Activated CD4-positive, alpha-beta T cell treated with anti-CD3 and anti-CD28 coated beads, Interleukin-2, amount 10 ng/mL, durations not matched to agents 24 days and 14 days (primary cell): ENCODE measurements at places on chromosomes 3 and 15. TPM values are rescaled to one million over a fixed set of nuclear protein-coding genes. Genes with fewer than 3 reads are reported as not detected.

The TPRA1 gene
- 32.9 and 37.2 TPM in 2 replicates for total RNA-seq

DNA sequence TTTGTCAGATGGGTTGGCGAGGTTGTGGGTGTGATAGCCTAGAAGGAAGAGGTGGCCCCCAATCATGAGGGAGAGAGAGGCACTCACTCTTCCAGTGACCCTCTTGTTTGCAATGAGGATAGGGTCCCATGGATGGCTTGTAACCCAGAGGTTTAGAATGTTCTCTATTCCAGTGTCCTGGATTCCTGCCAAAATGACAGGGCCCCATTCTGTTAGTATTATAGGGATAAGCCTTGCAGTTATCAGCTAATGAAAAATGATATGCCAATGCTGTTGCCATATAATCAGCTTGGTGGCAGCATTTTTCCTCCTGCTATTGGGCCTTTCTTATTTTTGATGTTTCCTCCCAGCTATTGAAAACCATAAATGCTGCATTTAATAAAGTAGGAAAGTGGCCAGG is 23.3 kb upstream of the SENP7 start:
- H3K36me3 ChIP-seq: peaks cover 3% of the 10 kb centered on the region
- H3K4me1 ChIP-seq: peaks cover 12% of the 10 kb centered on the region
- H3K4me3 ChIP-seq: no peak overlapping the region
- peaks cover 3% of the 10 kb centered on the region for H3K27me3 ChIP-seq
- H3K27ac ChIP-seq: no peak overlapping the region

DNA sequence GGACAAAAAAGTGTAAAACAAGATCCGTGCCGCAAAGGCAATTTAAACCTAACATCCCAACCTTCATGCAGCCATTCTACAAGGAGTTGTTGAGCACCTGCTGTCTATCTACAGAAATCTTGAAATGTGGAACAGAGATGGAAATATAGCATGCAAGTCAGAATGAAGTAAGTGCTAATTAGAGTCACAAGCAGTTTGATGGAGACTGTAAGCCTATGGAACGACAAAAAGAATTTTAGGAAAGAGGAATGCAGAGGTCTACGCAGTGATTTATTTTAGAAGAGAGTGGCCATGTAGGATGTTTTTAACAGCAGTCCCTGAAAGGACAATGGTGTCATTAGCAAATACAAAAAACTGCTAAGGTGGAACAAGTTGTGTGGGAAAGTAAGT is 851 bp upstream of the DCBLD2 start:
- H3K27ac ChIP-seq: no peak overlapping the region
- peaks cover 14% of the 10 kb centered on the region for H3K4me1 ChIP-seq
- DNase-seq: no peak
- peaks cover 30% of the 10 kb centered on the region for H3K27me3 ChIP-seq

DNA sequence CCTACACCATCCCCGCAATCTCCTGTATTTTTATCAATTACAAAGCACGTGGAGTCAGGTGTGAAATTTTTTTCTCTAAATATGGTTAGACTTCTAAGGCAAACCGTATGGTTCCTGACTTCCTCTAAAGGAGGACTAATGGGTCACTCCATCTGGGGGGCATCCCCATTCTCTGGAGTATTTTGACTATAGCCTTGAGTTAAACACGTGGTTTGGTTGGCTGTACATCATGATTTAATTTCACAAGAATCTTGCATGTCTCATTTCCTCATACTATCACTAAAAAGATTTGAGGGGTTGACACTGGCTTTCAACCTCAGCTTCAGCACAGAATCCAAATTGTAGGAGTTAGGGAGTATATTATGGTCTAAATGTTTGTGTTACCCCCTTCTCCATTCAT is 25.3 kb upstream of the ZNF770 start:
- H3K4me1 ChIP-seq: no peaks in the 10 kb centered on the region
- H3K27me3 ChIP-seq: peaks cover 17% of the 10 kb centered on the region
- DNase-seq: no peak

The HIGD2B gene
- total RNA-seq: not detected in 2 replicates

DNA sequence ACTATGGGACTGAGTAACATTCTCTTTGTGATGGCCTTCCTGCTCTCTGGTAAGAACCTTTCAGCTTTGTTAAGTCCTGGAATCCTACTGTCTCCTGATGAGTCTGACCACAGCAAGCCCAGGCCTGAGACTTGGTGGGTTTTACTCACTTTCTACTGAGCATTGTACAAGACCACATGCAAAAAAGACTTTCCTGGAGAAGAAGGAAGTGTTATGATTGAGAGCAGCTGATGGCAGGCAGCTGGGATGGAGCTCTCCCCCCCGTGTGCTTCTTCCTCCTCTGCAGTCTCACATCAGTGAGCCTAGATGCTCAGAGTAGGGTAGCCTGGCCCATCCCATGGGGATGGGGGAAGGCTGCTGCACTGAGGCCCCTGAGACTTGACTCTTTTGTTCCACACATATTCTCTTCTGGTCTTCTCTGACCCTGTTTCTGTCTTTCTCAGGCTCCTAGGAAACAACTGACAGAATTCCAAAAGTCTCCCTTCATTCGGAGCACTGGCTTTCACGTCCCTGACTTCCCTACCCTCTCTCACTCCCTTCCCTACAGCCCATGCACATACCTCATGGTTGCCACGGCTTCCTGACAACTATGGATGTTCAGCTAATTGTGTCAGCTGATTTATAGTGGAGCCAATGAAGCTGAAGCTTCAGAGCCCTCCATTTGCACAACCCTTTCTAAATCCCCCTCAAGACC is 36.6 kb downstream of the CD86 start:
- peak overlapping the region; percentile 77 for H3K27ac ChIP-seq
- H3K4me1 ChIP-seq: peaks cover 28% of the 10 kb centered on the region
- peak overlapping the region; percentile 27 for H3K4me3 ChIP-seq
- H3K36me3 ChIP-seq: no peaks in the 10 kb centered on the region

The ANKRD63 gene
- total RNA-seq: not detected in 2 replicates

The ATRIP gene
- 18.3 and 20.0 TPM in 2 replicates for total RNA-seq

DNA sequence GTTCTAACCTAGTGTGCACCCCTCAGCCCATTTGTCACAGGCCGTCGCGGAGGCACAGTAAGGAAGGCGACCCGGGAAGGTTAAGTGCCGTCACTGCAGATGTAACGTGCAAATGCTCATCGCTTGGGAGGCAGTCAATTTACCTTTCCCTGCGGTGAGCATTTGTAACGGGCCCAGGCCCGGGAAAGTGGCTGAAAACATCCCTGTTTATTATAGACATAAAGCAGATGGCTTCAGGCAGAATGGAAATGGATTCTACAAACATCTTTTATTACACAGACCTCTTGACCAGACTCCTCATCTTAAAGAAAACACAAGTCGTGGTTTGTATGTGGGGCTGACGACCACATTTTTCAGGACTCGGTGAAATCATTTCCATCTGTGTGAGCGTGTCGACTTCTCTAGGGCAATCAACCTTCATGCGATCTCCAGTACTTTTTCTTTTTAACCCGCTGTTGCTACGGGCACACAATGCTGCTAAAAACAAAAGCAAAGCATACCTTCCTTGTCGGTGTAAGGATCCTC is 43.6 kb downstream of the NMNAT3 start:
- no peak for DNase-seq
- H3K36me3 ChIP-seq: no peaks in the 10 kb centered on the region
- H3K27ac ChIP-seq: no peak overlapping the region
- H3K27me3 ChIP-seq: no peaks in the 10 kb centered on the region
- no peak overlapping the region for H3K4me3 ChIP-seq

- H3K27me3 ChIP-seq: peaks cover 3% of the 10 kb centered on the region
- no peaks in the 10 kb centered on the region for H3K4me1 ChIP-seq
- H3K36me3 ChIP-seq: no peaks in the 10 kb centered on the region
- no peak overlapping the region for H3K4me3 ChIP-seq
Measured at GRCh38 chr3:41092844-41093243, 106.5 kb upstream of the CTNNB1 start.

- peaks cover 3% of the 10 kb centered on the region for H3K36me3 ChIP-seq
- peaks cover 3% of the 10 kb centered on the region for H3K27me3 ChIP-seq
- peak; percentile 75 for DNase-seq
- peak overlapping the region; percentile 82 for H3K27ac ChIP-seq
- peaks cover 20% of the 10 kb centered on the region for H3K4me1 ChIP-seq
Measured at GRCh38 chr3:100210772-100211135, 50.0 kb upstream of the TBC1D23 start.

DNA sequence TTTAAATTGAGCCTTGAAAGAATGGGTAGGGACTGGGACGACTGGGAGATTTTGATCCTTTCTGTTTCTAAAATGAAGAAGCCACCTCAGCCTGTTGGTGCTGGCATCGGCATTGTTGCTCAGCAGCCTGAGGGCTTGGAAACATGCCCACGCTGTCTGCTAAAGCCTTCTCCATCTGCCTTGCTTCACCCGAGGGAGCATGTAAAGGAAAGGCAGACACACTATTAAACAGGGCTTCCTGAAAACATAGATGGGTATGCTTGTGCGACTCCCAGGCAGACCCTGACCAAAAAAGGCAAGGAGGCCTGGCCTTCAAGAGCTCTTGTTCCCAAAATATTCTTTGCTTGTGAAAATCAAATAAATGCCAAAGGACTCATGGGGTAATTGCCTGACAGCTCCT is 84.2 kb upstream of the SLC4A7 start:
- H3K4me3 ChIP-seq: no peak overlapping the region
- no peak for DNase-seq
- no peaks in the 10 kb centered on the region for H3K27me3 ChIP-seq
- H3K36me3 ChIP-seq: no peaks in the 10 kb centered on the region
- no peak overlapping the region for H3K27ac ChIP-seq

DNA sequence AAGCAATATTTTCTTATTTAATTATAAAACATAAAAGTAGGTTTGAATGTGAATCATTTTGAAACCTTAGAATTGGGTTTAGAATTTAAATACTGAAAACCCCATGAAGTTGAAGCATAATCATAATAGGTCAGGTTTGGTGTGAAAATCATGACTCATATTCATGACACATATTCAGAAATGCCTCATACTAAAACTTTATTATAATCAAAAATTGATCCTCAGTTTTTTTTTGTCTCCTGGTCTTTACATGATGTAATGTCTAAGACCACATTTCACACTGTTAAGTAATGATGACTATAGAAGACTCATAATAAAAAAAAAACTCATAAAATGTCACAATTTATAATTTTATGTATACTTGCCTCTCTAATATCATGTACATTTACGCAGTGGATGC is 190.4 kb downstream of the FOXP1 start:
- H3K4me3 ChIP-seq: no peak overlapping the region
- no peaks in the 10 kb centered on the region for H3K36me3 ChIP-seq
- H3K27me3 ChIP-seq: peaks cover 29% of the 10 kb centered on the region
- no peak for DNase-seq
- H3K27ac ChIP-seq: no peak overlapping the region

GRCh38 chr3:155196131-155197021 is 97.1 kb downstream of the STRIT1 start:
- no peaks in the 10 kb centered on the region for H3K36me3 ChIP-seq
- no peak overlapping the region for H3K4me3 ChIP-seq
- no peaks in the 10 kb centered on the region for H3K4me1 ChIP-seq
- no peak for DNase-seq

The FANCD2OS gene
- total RNA-seq: not detected in 2 replicates

The TRPC1 gene
- 0.92 and 1.7 TPM in 2 replicates for total RNA-seq

- no peak for DNase-seq
- H3K27ac ChIP-seq: peak overlapping the region; percentile 34
- no peak overlapping the region for H3K4me3 ChIP-seq
- H3K36me3 ChIP-seq: peaks cover 9% of the 10 kb centered on the region
Measured at GRCh38 chr15:50250760-50251394, 14.6 kb downstream of the HDC start.

The RCCD1 gene
- total RNA-seq: 28.0 and 32.3 TPM in 2 replicates

DNA sequence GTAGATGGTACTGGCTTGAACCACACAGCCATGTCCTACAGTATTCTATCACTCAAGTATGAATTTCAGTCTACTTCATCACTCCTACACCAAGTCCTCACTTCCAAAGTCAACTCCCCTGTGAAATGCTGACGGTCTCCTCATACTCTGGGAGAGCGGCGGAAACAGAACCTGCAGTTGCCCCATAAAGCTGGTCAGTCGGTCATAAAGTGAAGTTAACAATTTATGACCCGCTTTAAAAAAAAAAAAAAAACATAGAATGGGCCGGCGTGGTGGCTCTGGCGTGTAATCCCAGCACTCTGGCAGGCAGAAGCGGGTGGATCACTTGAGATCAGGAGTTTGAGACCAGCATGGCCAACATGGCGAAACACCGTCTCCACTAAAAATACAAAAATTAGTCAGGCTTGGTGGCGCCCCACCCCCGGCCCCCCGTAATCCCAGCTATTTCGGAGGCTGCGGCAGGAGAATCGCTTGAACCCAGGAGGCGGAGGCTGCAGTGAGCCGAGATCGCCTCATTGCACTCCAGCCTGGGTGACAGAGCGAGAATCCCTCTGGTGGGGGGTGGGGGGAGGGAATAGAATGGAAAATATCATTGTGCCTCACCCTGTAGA is 2.1 kb downstream of the TRANK1 start:
- no peak for DNase-seq
- peaks cover 5% of the 10 kb centered on the region for H3K36me3 ChIP-seq
- peaks cover 12% of the 10 kb centered on the region for H3K4me1 ChIP-seq

The KCNAB1 gene
- not detected in 2 replicates for total RNA-seq

- H3K4me1 ChIP-seq: no peaks in the 10 kb centered on the region
- H3K27me3 ChIP-seq: peaks cover 38% of the 10 kb centered on the region
- no peak overlapping the region for H3K4me3 ChIP-seq
- no peak for DNase-seq
- H3K27ac ChIP-seq: no peak overlapping the region
Measured at GRCh38 chr3:16534640-16535262, 21.3 kb upstream of the RFTN1 start.

DNA sequence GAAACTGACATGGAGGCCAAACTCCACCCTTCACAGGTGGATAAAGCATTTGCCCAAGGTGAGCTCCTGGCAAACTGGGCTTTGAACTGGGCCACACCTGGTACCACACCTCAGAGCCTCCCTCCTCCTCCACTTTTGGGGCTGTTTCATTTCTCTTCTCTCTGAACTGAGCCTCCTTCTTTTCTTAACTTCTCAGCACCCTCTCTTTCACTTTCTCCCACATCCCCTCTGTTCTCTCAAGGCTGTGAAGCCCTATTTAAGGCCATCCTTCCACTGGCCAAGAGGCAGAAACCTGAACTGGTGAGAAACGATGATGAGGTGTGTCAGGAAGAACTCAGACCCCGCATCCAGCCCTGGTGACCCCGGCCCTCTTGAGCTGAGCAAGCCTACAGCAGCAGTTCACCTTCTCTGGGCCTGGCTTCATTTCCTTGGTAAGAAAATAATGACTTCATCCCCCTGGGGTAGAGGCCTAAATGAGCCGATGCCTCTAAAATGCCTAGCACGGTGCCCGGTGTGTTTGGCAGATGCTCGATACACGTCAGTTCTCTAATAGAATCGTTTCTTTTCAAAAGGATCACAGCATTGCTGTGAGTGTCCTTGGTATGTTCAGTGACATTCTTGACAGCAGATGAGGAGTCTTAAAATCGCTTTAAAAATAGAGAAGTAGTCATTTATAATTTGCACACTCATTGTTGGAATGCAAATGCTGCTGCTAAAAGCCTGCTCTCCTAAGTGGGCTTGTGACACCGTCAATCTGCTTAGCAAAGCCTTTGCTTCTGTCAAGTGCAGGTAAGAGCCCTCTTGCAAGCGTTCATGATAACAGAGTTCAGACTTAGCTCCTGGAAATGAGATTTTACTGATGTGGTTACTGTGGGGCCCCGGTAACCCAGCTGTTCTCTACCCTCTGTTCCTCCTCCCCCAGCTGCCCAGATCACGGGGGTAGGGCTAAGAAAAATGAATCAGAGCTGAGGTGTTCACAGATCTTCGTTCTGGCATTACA is 97.7 kb upstream of the ATP2B2 start:
- H3K27ac ChIP-seq: peak overlapping the region; percentile 62
- peaks cover 24% of the 10 kb centered on the region for H3K4me1 ChIP-seq
- peaks cover 37% of the 10 kb centered on the region for H3K27me3 ChIP-seq
- peak; percentile 90 for DNase-seq
- H3K36me3 ChIP-seq: no peaks in the 10 kb centered on the region
